ENCODE measurements at places on chromosomes 5 and 9.

GRCh38 chr9:88766778-88767503 lies 224.3 kb upstream of the S1PR3 start:
- DNase-seq = no peak

DNA sequence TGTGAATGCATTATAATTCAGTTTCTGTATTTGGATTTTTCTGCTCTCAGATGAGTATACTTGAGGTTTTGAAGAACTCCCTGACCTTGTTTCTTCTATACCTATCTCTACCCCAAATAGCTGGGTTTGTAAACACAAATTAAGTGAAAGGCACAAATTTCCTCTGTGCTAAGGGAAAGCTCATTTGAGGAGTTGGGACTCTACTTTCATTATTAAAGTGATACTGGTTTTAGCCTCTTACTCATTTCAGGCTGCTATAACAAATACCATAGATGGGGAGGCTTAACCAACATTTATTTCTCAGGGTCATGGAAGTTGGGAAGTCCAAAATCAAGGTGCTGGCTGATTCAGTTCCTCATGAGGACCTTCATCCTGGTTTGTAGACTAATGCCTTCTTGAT lies 97.2 kb upstream of the ANKH start:
- no peak for DNase-seq

DNA sequence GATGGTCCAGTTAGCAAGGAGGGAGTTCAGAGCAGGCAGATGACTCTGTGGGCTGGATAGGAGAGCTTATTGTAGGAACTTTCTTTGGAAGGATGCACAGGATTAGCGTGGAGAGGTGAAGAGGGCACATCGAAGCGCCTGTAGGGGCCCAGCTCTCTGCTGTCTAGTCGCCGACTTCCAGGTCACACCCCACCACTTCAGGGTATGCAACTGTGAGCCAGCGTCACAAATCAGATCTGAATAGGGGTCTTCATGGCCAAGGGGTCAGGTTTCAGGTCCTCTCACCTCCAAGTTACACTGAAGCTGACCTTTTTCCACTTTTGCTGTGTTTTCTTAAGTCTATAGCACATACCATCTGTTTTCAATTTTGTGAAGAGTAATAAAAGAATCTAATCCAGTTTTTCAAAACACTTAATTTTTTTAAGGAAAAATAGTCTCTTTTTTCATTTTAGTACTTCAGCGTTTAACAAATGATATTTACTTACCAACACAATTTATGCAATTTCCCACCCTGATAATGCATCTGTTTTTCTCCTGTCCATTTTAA lies 364.2 kb upstream of the CLINT1 start:
- DNase-seq = no peak

- DNase-seq = no peak
These were observed 12.6 kb downstream of the ERGIC1 start for GRCh38 chr5:172846677-172847076.
